ENCODE measurements at places on chromosomes 3 and 15.

DNA sequence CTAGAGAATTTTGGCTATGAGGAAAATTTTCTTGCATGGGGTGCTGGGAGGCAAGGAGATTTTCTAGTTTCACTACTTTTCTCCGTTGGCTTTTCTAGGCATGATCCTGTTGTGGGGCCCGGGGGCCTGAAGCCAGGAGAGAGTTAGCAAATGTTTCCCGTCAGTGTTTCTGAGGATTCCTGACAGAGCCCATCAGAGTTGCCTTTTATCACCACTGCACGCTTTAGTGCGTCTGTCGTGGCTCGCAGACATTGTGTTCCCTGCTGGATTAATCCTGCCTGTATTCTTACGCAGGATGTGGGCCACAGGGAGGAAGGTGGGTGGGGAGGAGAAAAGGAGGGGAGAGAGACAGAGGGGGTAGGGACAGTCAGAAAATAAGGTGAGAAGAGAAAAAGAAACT lies 18.1 kb upstream of the BOC start:
- no peak for DNase-seq

DNA sequence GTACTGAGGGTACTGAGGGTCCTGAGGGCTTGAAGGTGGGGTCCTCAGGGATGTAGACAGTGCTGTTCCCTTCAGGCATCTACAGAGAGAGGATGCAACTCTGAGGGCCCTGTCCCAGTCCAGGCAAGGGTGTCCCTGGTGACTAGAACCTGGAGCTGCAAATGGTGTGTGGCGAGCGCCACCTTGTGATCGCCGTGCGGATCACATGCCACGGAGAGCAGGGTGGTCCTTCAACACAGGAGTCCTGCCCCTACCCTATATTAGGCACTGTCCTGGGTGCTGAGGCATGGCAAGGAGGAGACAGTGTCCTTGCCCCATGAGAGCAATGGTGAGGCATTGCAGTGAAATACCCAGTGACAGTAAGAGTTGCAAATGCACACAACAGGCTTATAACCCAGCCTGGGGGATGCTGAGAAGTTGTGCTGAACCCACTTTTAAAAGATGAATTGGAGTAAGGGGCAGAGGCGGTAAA lies 23.6 kb downstream of the RHCG start:
- peak; percentile 11 for DNase-seq

DNA sequence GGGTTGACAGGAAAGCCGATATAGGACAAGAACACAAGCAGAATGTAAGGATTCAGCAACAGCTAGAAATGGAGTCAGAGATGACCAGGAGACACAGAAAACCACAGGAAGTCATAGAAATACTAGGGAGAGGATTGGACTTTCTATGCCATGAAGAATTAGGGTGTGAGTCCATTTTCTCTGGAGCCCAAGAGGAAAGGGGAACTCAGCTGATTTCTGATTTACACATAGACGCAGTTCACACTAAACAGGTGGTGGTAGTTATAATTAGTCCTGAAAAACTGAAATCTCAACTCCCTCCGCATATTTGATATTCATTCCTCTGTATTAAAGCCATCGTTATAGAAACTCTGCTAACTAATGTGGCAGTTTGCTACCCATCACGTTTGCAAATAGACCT lies 292.7 kb upstream of the STT3B start:
- no peak for DNase-seq

GRCh38 chr15:84859144-84859543 lies 25.3 kb upstream of the SLC28A1 start:
- DNase-seq = no peak

- no peak for DNase-seq
Observed at GRCh38 chr3:126212620-126213378, 32.4 kb upstream of the ALDH1L1 start.

DNA sequence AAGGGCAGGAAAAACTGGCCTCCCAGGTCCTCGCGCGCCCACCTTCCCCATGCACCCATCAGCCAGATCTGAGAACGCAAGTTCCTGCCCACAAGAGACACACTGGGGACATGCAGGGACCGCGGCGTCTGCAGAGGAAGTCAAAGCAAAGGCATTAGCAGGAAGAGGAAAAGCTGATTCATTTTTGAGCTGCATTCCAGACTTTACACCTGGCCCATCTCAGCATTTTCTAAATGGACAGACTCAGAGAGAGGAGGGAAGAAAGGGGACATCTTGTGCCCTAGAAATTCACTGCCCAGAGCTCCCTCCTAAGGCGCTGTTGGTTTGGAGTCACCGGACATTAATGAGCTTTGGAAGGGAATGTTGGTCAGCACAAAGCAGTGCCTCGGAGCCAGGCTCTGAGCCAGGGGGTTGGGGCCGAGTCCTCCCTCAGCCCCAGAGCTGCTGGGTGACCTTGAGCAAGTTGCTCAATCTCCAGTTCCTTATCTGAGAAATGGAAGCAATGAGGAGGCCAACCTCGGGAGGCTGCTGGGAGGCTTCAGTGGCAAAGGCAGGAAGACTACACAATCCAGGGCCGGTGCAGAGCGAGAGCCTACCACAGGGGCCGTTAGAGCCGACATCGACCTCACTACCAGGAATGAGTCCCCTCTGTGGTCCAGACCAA lies 150.5 kb upstream of the IQSEC1 start:
- no peak for DNase-seq

DNA sequence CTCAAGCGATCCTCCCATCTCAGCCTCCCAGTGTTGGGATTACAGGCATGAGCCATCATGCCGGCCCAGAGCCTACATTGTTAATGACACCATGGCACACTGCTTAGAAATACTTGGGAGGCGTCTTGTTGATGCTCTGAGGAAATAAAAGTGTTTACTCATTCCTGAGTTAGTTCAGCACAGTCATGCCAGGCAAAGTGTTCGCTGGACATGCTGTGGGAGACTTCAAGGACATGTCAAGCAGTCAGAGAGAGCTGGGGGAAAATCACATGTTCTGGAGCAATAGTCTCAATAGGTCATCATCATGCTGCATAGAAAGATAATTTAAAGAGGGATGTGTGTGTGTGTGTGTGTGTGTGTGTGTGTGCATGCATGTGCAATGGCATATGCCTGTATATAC lies 37.5 kb downstream of the TTC23 start:
- DNase-seq = no peak

- no peak for DNase-seq
Observed at GRCh38 chr3:54865316-54865715, 62.5 kb downstream of the LRTM1 start.

DNA sequence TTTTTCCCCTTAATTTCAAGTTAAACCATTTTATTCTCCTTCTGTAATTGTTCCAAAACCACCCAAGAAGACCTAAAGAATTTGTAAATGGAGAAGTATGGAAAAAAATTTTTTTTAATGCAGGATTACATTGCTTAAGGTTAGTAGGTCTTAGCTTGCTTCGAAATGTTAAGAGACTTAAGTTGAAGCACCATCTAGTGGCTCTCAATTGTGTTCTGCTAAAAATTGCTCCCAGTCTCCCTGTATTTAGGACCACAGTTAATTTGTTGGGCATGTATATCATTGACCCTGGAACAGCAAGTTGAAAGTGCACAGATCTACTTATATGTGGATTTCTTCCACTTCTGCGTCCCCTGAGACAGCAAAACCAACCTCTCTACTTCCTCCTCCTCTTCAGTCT lies 32.4 kb downstream of the CD200R1L start:
- peak; percentile 41 for DNase-seq

GRCh38 chr3:133662278-133662651 lies 524 bp upstream of the TOPBP1 start:
- DNase-seq = peak; percentile 49

GRCh38 chr3:14425581-14426304 lies 23.3 kb downstream of the SLC6A6 start:
- peak; percentile 71 for DNase-seq

DNA sequence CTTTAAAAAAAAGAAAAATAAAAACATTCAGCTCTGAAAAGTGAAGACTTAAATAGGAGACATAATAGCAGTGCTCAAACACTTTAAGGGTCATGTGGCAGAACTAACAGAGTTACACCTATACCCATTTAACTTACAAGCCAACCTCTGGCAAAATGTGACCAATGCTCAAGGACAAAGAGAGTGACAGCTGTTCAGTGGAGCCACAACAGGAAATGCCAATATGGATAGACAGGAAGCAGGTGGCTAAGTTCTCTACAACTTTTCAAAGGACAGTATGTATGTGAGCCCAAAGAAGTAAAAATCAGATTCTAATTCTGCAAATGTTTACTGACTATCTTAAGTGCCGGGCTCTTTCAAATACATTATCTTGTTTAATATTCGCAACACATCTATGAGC lies 3.4 kb downstream of the TMCC1 start:
- peak; percentile 24 for DNase-seq

GRCh38 chr3:197583371-197583770 lies 27.6 kb upstream of the BDH1 start:
- no peak for DNase-seq

- DNase-seq = no peak
Observed at GRCh38 chr15:77904436-77904821, 173.1 kb downstream of the TBC1D2B start.

- no peak for DNase-seq
Observed at GRCh38 chr3:37143821-37144220, 30.6 kb downstream of the LRRFIP2 start.

GRCh38 chr15:31293655-31294054 lies 33.0 kb upstream of the KLF13 start:
- DNase-seq = no peak

- DNase-seq = peak; percentile 10
Observed at GRCh38 chr15:84914909-84915605, 30.6 kb downstream of the SLC28A1 start.

GRCh38 chr15:74626752-74627692 lies 11.4 kb downstream of the CLK3 start:
- DNase-seq = no peak

- no peak for DNase-seq
Observed at GRCh38 chr15:66997212-66997611, 68.2 kb upstream of the SMAD3 start.

DNA sequence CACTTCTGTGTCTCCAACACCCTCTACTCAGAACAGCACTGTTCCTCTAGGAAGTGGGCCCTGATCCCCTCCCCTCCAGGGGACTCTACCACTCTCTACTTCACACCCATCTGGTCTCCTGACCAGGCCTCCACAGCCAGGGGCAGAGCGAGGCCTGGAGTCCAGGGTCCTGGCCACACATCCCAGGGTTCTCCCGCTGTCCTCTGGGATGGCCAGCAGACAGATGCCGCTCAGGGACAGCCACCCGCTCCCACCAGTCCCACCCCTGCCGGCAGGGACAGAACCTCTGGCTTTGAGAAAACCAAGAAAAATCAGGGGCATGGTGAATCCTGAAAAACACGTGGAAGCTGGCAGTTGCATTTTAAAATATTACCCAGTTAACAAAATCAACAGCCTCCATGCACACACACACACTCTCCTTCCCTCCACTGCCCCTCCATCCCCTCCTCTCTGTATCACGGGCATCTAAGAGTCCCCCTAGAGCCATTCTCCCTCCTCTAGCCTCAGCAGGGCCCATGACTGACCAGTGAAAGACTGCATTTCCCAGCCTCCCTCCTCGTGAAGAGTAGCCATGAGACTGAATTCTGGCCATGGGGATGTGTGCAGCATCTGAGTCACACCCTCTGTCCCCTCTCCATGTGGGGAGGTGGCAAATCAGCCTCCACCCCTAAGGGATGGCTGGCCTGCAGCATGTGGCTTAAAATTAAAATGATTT lies 32.1 kb upstream of the IQSEC1 start:
- no peak for DNase-seq

- DNase-seq = no peak
Observed at GRCh38 chr15:78243491-78243941, 9.2 kb upstream of the ACSBG1 start.

GRCh38 chr15:73942751-73943270 lies 16.5 kb downstream of the LOXL1 start:
- DNase-seq = no peak

- no peak for DNase-seq
Observed at GRCh38 chr15:70237626-70238025, 139.9 kb upstream of the TLE3 start.

DNA sequence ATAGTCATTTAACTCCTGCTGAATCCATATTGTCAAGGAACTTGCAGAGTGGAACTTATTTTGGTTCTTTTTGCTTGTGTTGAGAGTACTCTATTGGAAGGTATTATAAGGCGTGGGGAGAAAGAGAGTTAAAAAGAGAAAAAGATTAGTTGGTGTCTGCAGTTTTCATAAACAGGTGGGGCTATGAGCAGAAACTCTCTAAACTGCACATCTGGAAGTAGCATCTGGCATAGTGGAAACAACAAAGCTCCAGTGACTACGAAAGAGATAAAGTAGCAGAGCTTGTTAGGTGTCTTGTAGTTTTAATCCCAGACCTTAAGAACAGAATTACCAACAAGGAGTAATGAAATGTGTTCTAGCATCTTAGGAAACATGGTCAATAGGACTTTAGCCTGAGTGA lies 148.8 kb upstream of the SGO1 start:
- DNase-seq = no peak

GRCh38 chr15:33451385-33451784 lies 140.6 kb downstream of the RYR3 start:
- no peak for DNase-seq

DNA sequence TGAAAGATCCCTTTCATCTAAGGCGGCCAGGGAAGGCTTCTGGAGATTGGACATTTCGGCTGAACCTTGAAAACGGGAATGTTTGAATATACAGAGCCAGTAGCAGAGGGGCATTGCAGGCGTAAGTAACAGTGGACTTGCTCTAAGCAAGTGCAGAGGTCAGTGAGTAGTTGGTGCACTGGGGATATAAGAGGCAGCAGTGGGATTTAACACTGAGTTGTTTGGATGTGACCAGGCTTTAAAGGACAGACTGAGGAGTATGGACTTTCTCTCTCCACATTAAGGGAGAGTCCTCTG lies 1.3 kb downstream of the ARNT2 start:
- DNase-seq = no peak

- no peak for DNase-seq
Observed at GRCh38 chr3:9691636-9692035, 12.0 kb upstream of the CPNE9 start.

DNA sequence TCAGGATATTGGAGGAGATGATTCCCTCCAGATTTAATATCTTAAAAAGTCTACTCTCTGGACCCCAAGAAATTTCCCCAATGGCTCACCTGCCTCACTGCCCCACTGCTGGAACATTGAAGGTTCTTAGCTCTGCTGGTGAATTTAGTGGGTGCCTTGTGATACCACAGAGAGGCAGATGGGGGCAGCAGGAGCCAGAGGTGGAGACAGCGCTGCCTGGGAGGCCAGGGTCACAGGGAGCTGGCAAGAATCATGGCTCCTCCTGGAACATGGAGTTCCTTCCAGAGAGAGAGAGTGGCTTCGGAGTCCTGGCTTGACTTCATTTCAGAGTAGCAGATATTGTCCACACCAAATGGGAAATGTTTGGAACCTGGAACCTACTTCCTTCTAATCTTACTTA lies 263.5 kb upstream of the CFAP20DC start:
- peak; percentile 38 for DNase-seq

GRCh38 chr15:80188251-80188650 lies 35.5 kb downstream of the FAH start:
- DNase-seq = no peak

GRCh38 chr3:35677797-35678196 lies 38.5 kb downstream of the ARPP21 start:
- DNase-seq = no peak

GRCh38 chr3:128503751-128504532 lies 10.9 kb upstream of the GATA2 start:
- DNase-seq = no peak

- DNase-seq = no peak
Observed at GRCh38 chr3:29128001-29128400, 152.9 kb upstream of the RBMS3 start.
